ENCODE measurements at places on chromosomes 3 and 15.

- DNase-seq = no peak
Measured at GRCh38 chr3:54042259-54042823, 80.0 kb upstream of the CACNA2D3 start.

- DNase-seq = no peak
Measured at GRCh38 chr3:194961149-194961548, 275.5 kb downstream of the FAM43A start.

- no peak for DNase-seq
Measured at GRCh38 chr3:43087249-43087776, 18.6 kb downstream of the POMGNT2 start.

DNA sequence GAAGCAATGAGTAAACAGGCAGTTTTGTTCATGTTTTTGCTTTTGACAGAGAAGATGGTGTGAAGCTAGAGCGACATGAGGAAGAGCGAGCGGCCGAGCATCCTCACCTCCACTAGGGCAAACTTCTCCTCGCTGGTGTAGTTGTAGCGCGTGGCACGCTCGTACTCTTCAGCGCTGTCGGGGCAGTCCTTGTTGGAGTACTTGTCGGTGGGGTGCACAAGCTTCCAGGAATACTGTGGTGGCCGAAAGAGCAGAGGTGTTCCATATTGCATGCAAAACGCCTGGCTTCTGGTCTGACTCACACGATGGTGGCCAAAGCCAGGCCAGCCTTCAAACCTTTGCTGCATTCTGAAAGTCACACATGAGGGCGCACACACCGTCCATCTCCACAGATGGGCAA lies 54.3 kb downstream of the CYFIP1 start:
- DNase-seq = no peak

DNA sequence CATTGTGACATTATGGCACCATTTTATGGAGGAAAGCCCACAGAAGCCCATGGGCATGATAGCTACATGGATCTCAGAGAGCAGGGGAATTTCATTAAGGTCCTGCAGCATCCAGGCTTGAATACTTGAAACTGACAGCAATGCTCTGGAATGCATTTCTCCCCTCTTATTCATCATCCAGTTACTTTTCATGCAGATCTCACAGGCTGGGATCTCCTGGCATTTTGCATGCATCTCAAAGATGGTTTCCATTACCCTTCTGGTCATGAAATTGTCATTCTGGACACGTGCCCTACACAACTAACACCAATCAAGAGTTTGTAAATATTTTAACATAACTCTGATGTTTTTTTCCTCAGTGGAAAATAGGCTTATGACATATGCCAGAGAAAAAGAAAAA lies 32.4 kb downstream of the VGLL3 start:
- no peak for DNase-seq

DNA sequence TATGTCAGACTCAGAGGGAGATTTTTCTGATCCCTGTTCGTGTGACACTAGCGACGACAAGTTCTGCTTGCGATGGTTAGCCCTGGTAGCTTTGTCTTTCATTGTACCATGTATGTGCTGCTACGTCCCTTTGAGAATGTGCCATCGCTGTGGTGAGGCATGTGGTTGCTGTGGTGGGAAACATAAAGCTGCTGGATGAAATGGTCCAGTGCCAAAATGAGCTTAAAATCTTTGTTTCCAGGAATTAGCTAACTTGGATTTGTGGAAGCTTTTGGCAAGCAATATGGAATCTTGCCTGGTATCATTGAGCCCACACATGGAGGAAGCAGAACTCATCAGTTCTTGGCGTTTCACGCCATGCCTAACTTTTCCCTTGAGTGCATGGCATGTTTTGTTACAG lies 98.8 kb downstream of the SPRED1 start:
- no peak for DNase-seq

DNA sequence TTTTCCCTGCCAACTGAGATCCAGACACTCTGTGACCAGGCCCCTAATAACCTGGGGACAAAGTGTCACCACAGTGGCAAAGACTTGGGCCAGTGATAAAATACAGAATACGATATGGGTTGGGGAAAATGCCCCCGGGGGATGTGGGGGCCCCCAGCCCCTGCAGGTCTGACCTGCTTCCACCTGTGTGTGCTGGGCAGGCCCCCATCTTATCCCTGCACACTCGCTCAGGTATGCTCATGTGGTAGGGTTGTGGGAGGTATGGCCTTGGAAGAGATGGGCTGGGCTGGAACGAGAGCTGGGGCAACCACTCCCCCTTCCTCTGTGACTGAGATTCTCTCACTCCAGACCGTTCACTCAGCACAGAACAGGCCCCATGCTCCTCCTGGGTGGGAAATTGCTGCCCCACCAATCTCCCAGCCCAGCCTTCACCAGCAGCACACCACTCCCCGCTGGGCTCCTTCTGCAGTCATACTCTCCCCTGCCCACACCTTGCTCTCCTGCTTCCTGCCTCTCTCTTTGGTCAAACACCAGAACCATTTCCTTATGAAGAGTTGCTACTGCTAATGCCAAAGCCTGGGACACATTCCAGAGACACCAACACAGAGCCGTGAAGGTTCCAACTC lies 9.6 kb upstream of the CPEB1 start:
- DNase-seq = no peak

DNA sequence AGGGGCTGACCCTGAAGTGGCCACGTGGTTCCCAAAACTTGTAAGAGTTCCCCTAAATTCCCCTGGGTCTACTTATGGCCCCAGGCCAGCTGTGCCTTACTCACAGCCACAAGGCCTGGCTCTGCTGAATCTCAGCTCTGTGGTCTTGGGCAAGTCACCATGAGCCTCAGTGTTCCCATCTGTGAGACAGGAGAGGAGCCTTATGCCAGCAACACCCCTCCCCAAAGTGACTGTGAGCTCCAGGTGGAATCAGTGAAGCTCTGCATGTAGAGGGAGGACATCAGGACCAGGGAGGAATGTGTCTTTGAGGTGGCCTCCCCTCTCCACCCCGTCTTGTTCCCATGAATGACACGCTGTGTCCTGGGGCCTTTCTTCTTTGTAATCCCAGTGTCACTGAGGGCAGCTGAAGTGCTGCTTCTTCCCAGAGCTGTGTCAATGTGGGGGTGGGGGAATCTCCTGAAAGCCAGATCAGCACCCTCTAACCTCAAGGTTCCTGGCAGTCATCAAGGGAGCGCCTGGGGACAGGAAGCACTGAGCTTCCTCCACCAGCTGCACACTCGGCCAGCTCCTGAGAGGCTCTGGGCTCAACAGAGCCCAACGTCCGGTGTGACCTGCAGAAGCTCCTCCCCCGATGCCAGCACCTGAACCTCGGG lies 258.9 kb downstream of the UACA start:
- DNase-seq = peak; percentile 76

Measured in NCI-H524 (cell line).